ENCODE measurements at places on chromosomes 7 and 10.

DNA sequence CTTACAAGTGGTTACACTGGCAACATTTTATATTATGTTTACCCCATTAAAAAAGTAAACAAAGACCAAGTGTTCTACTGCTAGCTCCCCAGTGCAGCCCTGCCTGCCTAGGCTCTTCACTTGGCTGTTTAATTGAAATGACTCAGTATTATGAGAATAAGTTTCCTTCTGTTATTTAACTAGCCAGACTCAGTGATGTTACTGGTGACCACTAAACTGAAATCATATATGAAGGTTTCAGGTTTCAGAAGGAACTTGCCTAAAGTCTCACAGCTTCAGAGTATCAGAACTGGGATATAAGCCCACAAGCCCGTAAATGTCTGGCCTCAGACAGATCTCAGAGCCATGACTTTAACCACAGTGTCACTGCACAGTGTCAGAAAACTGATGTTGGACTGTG is 66.8 kb upstream of the EXOC4 start:
- DNase-seq, result no peak

- DNase-seq, result no peak
Observed at GRCh38 chr10:118062798-118063238, 16.1 kb upstream of the RAB11FIP2 start.

DNA sequence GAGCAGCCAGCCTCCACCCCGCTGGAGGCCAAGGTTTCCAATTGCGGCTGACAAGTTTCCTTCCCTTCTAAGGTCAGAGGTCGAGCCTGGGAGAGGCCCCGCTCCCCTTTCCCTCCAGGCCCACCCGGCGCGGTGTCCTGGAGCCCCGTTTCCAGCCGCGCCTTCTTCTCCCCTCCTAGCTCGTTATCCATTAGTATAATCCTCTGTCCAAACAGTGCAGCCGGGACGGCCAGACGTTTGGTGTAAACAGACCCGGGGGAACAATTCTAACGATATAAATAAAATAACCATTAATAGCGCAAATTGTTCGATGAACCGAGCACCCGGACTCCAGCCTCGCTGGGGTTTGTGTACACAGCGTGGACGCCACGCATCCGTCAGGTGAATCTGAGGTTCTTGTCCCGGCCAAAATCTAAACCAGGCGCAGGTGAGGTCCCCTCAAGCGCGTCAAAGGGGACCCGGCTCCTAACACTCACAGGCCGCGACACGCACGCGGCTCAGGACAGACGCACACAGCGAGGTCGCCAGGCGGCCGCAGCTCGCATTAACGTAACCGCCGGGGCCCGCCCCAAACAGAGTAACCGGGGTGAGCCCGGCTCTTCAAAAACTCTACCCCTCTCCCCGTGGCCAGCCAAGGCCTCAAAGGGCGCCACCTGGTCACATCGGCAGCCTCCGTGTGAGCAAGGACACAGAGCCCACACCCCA is 10.8 kb upstream of the NKX2-3 start:
- DNase-seq, result no peak

- DNase-seq, result no peak
Observed at GRCh38 chr10:129725011-129725410, 239.1 kb downstream of the EBF3 start.

DNA sequence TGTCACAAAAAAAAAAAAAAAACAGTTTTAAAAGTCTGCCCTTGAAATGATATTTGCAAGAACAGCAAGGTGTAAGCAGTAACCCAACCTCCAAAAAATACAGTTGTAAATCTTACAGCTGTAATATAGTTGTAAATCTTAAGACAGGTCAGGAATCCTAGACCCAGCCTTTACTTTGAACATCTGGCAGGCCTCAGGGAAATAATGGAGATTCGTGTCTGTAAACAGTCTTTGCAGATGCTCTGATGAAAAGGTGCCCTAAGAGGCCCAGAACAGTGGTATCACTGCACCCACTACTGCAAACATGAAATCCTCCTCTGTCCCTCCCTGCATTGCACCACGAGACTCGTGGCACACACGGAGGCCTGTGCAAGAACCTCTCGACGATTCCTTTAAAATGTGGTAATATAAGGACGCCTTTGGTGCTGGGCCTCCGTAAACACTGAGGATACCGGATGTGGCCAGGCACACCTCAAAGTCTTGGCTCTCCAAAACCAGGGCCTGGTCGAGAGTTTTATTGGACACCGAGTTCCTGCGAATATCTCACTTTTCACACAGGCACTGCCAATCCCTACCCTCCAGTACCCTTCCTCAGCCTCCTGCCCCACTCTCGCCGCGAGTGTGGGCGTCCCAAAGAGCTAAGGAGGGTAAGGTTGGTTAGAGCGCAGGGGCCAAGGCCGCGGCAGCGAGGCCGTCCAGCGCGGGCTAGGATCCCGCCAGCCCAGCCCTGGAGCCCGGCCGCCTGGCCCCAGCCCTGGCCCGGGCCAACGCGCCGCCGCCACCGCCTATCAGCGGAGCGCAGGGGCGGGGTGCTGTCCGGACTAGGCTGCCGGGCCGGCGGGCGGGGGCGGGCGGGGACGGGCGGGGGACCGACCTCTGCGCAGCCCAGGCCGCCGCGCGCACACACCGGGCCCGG is at the start of gene REEP3:
TSS of gene REEP3 (plus strand) at position 902 of the 916 bp plus-strand sequence. CDS start 145 bp downstream, outside the sequence.
- peak; percentile 23 for DNase-seq

- no peak for DNase-seq
Observed at GRCh38 chr10:26385443-26385842, 52.7 kb upstream of the APBB1IP start.

- no peak for DNase-seq
Observed at GRCh38 chr10:86043236-86043635, 323.4 kb downstream of the GRID1 start.

DNA sequence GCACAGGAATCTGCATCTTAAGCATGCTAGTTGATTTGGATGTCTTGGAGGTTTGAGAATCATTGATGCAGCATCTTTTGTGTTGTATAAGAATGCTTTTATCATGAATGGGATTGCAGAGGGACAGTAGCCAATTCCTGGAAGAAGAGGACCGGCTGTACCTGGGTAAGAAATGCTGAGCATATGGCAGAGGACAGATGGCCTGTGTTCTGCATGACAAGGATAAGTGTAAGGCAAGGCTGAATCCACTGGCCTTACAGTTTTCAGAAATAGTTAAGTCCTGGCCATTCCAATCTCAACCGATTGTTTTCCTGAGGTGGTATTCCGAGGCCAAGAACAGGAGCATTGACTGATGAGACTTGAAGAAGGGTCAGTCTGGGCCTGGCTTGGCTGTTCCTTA is 24.4 kb upstream of the KBTBD2 start:
- no peak for DNase-seq

DNA sequence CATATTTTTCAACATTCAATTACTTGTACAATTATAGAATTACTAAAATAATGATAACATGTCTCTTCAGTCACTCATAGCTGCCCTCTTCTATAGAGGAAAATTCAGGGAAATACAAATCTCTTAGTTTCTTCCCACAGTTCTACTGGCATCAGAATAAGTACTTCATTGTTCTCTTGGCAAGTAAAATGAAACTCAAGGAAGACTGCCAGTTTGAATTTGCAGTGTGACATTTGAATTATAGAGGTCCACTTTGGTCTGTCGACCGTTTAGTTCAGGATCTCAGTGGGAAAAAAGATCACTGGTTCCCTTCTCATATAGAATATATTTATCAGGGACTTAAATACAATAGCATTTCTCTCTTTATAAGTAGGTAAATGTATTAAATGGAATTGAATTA is 114.5 kb downstream of the PON1 start:
- DNase-seq, result no peak

DNA sequence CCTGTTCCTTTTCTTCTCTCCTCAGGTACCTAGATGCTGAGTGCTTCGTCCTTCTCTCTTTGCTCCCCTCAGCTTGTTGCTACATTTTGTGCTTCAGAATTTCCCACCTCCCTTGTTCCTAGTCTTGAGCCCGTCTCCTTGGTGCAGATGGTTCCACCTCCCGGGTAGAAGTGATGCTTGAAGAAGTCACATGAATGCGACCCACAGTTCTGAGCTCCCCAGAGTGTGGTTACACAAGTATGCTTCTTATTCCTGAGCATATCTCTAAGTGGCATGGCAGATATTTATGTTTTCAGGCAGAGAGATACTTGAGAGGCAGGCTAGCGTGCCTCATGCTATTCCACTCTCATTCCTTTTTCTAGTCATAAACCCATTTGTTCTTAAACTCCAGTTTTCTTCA is 34.0 kb downstream of the INPP5F start:
- no peak for DNase-seq

DNA sequence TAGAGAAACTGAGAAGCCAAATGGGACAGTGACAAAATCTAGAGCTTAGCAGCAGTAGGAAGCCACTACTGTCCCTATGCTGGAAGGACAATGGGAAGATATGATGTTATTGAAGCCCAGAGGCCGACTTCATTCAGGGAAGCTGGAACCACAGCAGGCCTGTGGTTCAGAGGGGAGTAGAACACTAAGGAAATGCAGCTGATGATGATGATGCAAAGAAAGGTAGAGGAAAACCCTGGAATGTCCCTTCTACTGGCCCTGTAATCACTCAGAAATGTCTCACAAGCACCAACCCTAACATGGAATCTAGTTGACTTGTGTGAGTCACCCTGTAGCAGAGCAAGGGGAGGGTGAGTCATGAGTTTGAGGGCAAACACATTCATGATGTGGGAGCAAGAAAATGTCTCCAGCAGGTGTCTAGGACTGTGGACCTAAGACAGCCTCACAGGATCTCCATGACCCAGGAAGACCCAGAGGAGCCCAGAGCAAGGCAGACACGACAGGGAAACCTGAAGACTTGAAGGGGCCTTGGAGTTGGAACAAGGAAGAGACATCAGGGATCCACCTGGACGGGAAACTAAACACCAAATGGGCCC is 37.0 kb upstream of the LRRC17 start:
- no peak for DNase-seq

DNA sequence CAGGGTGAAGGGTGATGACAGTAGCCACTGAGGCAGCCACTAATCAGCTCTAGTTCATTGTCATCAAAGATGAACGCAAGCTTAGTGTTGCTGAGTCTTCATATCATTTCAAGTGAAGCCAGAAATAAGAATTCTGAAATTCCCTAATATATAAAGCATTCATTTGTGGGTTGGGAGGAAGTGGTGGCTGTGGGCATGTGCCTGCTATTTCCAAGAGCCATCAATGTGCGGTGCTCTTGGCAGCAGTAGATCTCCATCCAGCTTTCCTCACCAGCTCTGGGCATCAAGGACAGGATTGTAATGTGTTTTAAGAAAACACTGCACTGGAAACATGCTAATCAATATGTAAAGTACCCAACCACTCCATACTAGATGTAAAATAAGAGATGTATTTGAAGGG is 202.5 kb upstream of the AHR start:
- no peak for DNase-seq

GRCh38 chr7:117780832-117781231 is 92.4 kb downstream of the CTTNBP2 start:
- DNase-seq, result no peak

GRCh38 chr10:88953662-88954061 is 1.1 kb upstream of the ACTA2 start:
- DNase-seq, result no peak

DNA sequence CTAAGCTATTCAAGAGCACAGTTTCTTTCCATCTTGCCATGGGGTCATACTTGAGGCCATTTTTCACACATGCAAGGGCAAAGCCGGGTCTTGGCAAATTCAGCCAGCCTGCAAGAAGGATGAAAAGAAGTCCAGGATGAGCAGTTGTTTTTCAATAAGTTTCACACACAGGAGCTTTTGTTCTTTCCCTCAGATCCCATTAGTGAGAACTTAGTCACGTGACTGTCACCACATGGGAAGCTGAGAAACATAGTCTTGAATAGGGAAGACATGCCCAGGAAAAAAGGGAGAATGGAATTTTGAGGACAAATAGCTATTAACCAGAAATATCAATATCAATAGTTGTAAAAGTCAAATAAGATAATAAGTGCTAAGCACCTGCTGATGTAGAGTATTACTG is 137.7 kb downstream of the AHR start:
- DNase-seq, result no peak

- no peak for DNase-seq
Observed at GRCh38 chr7:1806354-1806753, 136.3 kb downstream of the ELFN1 start.

DNA sequence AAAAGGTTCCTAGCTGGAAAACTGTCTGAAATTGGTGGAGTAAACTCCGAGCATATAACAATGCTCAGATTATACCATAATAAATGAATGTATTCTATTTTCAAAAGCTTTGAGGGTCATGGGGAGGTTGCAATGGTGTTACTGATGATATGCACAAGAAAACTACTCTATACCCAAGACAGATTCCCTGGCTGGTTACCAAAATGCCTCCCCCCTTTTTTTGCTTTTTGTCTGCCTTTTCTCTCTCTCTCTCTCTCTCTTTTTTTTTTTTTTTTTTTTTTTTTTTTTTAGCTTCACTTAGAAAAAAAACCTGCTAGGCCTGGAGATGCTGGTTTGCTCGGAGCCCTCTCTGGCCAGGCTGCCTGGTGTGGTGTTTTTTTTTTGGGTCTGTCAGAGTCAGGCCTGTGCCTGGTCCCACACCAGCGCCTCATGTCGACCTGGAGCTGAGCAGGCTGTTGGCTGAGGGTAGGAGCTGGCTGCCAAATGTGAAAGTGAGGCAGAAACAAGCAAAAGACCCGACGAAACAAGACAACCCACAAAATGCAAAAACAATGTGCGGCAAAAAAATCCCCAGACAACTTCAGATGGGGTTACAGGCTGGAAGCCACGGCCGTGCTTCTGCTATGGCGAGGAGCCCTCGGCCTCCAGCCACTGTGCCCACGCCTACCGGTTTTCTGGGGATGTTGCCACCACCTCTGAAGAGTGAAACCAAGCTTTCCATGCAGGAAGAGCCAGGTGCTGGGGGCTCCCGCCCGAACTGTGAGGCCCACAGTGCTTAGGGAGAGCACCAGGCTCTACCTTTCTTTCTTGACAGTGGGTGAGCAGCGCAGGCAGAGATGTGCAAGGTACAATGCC is 59.9 kb upstream of the EFCAB10 start:
- no peak for DNase-seq

GRCh38 chr7:82961240-82961639 is 201.4 kb downstream of the PCLO start:
- no peak for DNase-seq

DNA sequence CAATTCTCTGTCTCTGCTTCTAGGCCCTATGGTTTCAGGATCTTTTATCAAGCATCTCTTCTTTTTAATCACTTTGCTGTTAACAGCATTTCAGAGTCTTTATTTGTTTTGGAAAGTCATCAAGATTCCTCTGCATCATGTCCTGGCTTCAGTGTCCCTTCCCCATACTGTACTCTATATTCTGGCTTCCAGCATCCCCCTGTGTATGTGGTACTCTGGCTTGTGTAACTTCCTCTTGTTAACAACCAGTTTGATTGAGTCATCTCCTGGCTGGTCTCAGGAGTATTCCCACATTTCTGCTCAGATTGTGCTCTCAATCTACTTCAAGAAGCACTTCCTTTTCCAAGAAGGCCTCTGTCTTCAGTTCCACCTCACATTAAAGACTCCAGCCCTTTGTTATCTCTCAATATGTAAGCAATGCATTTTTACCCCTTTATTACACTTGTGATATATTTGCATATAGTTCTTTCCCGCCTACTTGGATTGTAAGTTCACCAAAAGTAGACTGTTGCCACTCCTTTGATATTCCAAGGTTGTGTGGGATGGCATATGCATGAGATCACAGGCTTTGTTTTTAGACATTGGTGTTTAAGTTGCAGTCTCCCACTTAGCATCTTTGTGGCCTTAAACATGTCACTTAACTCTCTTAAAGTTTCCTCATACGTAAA is 15.1 kb upstream of the ATE1 start:
- DNase-seq, result no peak
